Activated naive CD8-positive, alpha-beta T cell treated with anti-CD3 and anti-CD28 coated beads, Interleukin-2, amount 50 U/mL, for 16 hours (primary cell): ENCODE measurements at places on chromosomes 5 and 9.

DNA sequence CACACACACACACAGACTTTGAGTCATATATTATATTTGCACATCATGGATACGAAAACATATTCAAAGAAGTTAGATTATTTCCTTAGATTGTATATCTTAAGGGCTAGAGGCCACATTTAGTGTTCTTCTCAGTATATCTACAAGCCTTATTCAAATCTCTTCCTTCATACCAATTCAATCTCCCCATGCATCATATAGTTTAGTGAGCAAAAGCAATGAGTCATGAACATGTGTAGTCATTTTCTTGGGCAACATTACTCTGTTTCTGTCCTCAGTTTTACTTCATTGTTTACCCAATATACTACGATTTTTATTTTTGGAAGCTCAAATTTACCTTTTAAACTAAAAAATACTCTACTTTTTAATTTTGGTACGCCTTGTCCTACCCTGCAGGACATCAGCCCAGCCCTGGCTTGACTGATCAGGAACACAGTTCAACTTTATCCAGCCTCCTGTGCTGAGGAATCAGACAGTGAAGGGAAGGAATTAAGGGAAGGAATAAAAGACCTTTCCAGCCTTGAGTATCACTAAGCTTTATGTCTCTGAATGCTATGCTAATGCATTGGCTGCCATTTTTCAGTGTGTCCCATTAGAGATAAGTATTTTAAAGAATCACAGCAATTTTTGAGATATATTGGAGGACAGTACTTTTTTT is 101.7 kb upstream of the FST start:
- no peak for DNase-seq

GRCh38 chr9:80127920-80128319 is 556.2 kb downstream of the TLE4 start:
- DNase-seq, result no peak

- no peak for DNase-seq
These were observed 71.9 kb downstream of the ZNF354C start for GRCh38 chr5:179131886-179132585.

- DNase-seq, result no peak
These were observed 346.9 kb downstream of the ZSWIM6 start for GRCh38 chr5:61678966-61679365.

DNA sequence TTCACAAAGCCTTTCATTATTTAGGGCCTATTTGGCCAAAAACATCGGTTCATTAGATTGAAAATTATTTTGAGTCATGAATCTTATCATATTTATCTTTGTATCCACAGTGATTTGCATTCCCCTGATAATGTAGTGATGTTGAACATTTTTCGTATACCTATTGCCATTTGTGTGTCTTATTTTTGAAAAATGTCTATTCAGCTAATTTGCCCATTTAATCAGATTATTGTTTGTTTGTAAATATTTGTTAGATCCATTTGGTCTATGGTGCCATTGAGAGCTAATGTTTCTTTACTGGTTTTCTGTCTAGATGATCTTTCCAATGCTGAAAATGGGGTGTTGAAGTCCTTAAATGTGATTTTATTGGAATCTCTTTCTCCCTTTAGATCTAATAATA is 439.2 kb upstream of the TYRP1 start:
- DNase-seq, result no peak

DNA sequence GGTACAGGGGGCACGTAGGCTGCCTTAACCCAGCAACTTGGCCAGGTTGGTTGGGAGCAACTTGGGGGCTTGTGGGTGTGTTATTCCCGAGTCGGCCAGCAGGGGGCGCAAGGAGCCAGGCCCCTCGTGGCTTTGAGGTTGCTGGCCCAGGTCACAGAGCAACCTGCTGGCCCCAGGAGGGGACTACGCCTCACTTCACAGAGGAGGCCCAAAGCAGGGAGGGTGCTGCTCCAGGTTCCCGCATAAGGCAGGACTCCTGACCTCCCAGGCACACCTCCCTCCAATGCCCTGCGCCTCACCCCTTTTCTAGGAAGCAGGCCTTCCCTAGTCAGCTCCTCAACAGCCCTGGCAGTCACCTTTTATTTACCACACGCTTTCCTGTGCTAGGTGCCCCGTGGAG is 18.1 kb downstream of the KYAT1 start:
- DNase-seq, result peak; percentile 74

GRCh38 chr5:63573380-63573779 is 388.9 kb downstream of the HTR1A start:
- no peak for DNase-seq

GRCh38 chr9:69472101-69472620 is 147.1 kb downstream of the ENTREP1 start:
- DNase-seq, result no peak
